ENCODE measurements at places on chromosomes 12 and 14.

DNA sequence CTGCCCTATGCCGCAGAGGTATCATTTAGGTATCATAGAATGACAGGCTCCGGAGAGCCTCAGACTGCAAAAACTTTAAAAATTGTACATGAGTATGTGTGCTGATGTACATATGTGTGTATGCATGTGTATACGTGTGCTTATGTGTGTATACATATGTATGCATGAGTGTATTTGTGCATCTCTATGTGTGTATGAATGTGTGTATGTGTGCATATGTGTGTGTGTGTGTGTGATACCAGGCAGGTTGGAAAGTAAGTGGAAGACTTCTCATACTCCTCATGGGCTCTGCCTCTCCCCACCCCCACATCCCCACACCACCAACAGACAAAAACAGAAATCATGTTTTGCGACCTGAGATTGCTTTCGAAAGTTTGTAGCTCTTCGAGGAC lies 621 bp upstream of the TMEM117 start:
- DNase-seq: no peak

DNA sequence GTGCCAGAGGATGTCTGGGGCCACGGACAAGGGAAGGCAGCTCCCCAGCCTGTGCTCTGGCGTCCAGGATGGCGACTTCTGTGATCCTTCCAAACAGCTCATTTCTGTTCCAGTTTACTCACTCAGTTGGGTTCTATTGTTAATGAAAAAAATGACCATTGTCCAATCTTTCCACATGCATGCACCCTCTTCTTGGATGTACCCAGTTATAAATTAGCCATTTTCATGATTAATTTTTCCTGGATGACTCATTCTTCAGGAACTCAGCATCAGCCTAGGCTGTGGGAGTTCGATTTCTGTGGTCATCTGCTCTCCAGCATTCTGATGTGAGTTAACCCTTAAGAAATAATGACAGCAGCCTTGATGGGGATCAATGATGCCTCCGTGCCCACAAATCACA lies 926.8 kb downstream of the BCL11B start:
- DNase-seq: no peak

DNA sequence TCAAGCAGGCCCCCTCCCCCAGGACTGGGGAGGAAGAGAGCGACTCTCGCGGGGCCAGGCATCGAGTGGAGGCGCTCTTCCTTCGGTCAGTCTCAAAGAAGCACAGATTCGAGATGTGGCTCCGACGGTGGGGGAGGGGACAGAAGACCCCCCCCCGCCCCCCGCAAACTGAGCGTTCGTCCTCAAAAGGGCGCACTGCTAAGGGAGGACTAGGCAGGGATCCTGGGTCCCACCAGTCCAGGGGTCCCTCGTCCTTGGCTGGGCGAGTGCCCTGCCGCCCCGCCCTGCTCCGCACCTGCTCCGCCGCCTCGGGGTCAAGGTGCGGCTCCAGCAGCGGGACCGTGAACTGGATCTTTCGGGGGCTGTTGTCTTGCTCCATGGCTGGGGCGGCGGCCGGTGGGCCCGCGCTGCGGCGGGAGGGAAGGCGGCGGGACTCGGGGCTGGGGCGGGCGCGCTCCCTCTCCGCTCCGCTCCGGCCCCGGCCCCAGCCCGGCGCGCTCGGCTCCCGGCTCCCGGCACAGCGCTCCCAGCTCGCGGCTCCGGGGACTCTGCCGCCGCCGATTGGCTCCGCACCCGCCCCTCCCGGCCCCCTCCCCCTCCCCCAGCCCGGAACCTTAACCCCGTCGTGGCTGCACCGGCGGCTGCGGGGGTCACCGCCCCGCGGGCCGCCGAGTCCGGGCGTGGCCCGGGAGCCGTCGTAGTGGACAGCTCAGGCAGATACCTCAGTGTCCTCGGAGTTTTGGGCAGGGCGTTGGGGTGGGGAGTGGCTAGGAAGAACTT lies at the start of gene PPP1R1A:
Gene PPP1R1A, minus strand, starts transcription at position 550 of the 780 bp plus-strand sequence. Its CDS starts 171 bp downstream, at position 379.
- DNase-seq: no peak

DNA sequence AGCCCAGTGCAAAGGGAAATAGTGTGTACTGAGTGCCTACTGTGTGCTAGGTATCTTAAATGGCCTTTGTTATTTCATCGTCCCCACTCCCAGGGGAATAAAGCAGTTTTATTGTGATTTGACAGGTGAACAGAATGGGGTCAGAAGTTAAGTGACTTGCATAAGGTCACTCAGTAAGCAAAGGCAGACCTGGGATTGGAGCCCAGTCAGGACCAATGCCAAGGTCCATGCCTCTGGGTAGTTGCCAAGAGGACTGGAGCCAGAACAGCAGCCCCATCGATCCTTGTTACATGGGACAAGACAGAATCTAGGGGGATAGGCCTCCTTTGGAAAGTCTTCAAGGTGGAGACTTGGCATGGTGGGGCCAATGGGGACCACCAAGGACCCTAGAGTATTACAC lies 227.4 kb upstream of the PWP1 start:
- no peak for DNase-seq

GRCh38 chr12:119354172-119354571 lies 19.6 kb downstream of the CCDC60 start:
- no peak for DNase-seq

DNA sequence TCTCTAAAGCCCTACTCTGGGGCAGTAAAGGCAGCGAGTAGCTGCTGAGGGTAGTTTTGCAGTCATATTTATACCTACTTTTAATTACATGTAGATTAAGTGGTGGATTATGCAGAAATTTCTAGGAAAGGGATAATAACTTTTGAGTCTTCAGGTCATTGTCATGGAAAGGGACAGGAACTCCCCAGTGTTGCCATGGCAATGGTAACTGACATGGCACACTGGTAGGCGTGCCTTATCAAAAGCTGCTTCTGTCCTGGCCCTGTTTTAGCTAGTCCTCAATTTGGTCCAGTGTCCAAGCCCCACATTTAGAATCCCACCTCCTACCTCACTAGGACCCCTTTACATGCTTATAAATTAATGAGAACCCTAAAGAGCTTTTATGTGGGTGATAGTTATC lies 303.1 kb downstream of the VRK1 start:
- no peak for DNase-seq

- DNase-seq: no peak
Measured at GRCh38 chr12:70745048-70745447, 107.8 kb upstream of the PTPRB start.

GRCh38 chr14:52553002-52553670 lies 500 bp downstream of the GPR137C start:
- no peak for DNase-seq

DNA sequence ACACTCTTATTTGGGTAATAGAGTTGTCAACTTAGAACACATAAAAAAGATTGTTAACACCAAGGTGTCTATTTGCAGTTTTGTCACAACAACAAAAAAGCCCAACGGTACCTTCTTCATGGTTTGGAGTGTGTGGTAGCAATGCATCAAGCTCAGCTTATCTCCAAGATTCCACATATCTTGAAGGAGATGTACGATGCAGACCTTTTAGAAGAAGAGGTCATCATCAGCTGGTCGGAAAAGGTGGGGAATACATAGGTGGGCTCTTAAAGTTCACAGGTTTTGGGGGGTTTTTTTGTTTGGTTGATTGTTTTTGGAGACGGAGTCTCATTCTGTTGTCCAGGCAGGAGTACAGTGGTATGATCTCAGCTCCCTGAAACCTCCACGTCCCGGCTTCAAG lies 5.5 kb downstream of the EIF5 start:
- DNase-seq: no peak

GRCh38 chr14:69633238-69633637 lies 21.8 kb downstream of the SUSD6 start:
- no peak for DNase-seq

DNA sequence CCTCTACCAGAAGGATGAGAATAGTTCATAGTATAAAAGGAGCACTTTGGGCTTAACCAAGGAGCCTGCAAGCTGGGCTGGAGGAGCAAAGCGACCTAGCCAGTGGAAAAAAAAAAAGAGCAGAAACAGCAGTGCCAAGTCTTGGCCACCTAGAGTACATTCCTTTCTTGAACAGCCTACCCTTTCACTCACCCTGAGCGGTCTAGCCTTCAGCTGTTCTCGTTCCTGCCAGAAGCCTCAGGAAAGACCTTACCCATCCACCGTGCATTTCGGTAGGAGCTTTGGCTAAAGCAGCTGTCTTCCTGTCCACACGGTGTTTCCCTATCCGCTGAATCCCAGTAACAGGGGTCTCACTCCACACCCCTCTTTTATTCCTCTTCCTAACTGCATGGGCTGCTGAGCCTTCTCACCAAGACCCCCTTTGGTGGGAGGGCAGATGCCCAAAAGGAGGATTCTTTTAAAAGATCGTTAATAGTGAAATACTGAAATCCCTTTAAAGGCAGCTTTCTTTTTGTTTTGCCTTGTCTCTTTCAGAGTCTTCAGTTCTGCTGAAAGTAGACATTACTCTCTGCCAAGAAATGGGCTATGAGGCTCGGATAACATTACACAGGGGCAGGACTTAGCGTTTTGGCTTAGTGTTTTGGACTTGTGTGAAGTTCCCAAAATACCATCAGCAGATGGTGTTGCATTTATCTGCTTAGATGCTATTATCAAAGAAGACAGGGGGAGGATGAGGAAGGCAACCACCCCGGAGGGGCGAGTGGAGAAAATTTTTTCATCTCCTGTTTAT lies 88.5 kb upstream of the METAP2 start:
- no peak for DNase-seq

GRCh38 chr14:89060191-89060590 lies 235.7 kb downstream of the TTC8 start:
- no peak for DNase-seq

- DNase-seq: no peak
Measured at GRCh38 chr14:84144166-84144565, 1385.8 kb upstream of the FLRT2 start.

GRCh38 chr14:58969951-58970751 lies 218.3 kb upstream of the DAAM1 start:
- no peak for DNase-seq

GRCh38 chr12:59595883-59596540 lies at the start of gene SLC16A7:
TSS of gene SLC16A7 (plus strand) at chr12:59596029. CDS start at chr12:59704802, 108,773 bp downstream.
- peak; percentile 74 for DNase-seq

DNA sequence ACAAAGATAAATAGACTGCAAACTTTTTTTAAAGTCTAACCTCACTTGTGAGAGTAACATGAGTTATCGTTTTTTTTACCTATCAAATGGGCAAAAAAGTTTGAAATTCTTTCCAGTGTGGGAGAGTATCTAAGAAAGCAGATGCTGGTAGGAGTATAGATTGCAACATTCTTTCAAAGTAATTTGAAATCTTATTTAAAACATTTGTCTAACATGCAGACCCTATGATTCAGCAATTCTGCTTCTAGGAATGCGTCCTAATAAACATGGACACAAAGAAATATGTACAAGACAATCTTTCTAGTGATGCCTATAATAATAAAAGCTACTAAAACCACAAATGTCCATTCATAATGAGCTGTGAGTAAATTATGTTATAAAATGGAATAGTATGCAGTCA lies 110.4 kb upstream of the TMCC3 start:
- no peak for DNase-seq

- no peak for DNase-seq
Measured at GRCh38 chr12:78340406-78340805, 509.7 kb downstream of the NAV3 start.

- DNase-seq: no peak
Measured at GRCh38 chr14:47277703-47278102, 397.7 kb downstream of the MDGA2 start.

DNA sequence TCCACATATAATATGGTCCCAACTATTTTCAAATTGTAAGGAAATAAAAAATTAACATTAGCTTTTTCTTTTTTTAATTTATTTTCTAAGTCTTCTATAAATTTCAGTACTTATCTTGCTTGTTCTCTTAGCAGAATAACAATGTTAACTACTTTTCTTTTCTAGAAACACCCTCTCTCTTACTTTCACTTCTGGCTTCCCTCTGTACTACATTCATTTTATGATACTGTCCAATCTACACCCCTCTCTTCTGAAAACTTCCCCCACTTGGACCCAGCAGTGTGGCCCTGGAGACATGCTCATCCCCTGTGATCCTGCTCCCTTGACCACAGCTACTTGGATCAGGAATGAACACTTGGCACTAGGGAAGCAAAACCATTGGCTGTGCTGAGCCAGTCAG lies 15.7 kb downstream of the SGPP1 start:
- DNase-seq: no peak

DNA sequence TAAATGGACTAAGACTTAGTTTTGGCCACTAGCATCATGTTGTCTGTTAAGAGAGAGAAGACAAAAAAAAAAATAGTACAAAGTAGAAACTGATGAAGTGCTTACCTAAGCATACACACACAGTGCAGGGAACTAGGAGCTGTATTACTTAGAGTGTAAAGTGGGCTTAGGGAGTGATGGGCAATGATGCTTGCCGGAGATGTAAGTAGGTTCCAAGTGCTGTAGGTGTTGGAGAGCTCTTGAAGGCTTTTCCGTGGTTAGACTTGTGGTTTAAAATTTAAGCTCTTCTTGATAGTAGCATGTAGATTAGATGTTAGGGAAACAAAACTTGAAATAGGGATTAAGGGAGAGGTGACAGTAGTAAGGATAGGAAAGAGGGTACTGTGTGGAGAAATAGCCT lies 34.7 kb downstream of the MIA2 start:
- no peak for DNase-seq

GRCh38 chr12:52141875-52142274 lies 49.9 kb downstream of the KRT80 start:
- DNase-seq: no peak

DNA sequence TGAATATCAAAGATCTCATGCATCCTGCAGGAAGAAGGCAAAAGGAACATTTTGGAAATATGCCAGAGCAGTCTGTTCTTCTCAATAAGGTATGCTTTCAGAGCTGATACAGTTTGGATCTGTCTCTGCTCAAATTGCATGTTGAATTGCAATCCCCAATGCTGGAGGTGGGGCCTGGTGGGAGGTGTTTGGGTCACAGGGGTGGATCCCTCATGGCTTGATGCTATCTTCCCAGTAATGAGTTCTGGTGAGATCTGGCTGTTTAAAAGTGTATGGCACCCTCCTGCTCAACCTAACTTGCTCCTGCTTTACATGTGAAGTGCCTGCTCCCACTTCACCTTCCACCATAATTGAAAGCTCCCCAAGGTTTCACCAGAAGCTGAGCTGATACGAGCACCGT lies 76.6 kb downstream of the RIN3 start:
- DNase-seq: no peak

DNA sequence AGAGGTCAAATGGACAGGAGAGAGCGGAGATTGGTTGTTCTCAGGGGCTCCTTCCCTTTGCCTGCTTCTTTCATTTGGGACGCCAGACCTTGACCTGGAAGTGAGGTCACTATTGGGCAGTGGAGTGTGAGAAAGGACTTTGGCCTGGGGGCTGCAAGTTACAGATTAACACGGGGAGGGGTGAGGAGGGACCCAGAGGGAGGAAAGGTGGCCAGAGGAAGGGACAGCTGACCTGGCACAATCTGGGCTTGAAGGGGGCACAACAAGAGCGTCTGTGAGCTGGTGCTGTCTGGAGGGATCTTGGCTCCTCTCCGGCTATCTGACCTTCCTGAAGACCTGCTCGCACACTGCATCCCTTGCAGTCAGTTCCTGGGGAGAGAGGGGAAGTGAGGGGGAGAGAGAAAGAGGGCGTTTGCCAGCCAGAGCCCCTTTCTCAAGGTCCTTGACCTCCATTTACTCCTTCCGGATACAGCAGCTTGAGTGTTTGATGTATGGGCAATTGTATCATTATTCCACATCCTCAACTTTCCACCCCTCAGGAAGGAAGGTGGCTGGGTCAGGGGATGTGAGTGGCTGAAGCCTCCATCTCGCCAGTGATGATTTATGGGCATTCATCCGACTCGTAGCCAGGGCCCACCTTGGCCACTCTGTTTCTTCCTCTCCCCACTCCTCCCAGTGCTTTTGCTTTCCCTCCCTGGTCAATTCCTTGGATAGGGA lies 4.7 kb downstream of the RBP5 start:
- no peak for DNase-seq
